ENCODE measurements at places on chromosomes 4 and X.

GRCh38 chrX:70421618-70422017 is 1.5 kb upstream of the GDPD2 start:
- no peak for DNase-seq

- DNase-seq: no peak
These were observed 76.6 kb downstream of the PTPN13 start for GRCh38 chr4:86670756-86671155.

DNA sequence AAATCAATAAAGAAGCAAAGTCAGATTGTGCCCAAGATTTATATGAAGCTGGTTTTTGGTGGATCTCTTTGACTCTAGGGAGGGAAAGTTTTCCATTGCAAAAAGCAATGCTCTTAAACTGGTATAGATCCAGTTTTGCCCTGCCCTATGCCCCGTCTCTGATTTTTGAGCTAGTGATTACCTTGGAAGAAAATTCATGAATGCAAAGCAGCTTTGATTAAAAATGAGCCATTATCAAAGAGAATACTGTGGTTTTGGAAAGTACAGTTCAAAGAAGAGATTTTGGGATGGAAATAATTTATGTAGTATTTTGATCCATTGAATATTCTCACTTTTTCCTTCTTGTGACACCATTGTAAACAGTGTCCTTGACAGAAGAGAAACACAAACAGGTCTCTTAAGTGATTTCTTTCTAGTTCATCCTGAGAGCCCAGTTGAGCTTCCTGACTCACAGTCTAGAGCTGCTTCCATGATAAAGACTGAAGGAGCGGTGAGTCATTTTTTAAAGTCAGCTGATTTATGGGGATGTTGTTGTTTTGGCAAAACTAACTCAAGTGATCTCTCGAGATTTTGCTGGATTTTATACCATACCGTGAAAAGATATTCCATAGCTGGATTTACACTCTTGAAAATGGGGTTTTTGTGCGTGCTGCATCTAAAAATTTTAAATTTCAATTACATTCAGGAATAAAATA is 76.7 kb downstream of the AFF1 start:
- no peak for DNase-seq

GRCh38 chrX:150729956-150730355 is 36.8 kb downstream of the MTMR1 start:
- DNase-seq: no peak

DNA sequence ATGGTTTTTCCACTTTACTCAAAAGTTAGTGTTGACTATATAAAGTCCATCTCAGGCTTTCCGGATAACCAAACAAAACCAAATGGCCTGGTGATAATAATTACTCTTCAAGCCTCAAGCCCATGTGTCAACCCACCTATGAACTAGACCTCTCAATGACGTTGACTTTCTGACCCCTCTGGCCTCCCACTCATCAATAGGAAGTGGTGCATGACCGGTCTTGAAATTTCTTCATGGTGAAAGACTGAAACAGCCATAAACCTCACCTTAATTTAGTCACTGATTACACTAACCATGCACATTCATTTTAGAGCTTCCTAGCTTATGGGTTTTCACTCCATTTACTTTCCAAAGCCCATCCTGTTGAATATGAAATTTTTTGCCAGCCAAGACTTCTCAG is 276.0 kb downstream of the KLHL13 start:
- no peak for DNase-seq

DNA sequence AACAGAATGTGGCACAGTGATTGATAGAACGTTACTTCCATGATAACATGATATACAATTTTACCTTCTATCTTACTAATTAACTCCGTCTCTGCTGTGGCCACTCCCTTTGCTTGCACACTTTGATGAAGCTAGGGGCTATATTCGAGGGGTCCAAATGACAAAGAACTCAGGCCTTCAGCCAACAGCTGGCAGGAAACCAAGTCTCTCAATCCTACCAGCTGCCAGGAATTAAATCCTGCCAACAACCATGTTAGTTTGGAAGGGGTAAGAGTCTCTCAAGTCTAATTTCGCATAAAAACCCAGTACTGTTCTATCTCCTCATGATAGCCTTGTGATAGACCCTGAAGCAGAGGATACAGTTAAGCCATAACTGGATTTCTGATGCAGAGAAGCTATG is 1122.9 kb upstream of the PCDH10 start:
- no peak for DNase-seq

DNA sequence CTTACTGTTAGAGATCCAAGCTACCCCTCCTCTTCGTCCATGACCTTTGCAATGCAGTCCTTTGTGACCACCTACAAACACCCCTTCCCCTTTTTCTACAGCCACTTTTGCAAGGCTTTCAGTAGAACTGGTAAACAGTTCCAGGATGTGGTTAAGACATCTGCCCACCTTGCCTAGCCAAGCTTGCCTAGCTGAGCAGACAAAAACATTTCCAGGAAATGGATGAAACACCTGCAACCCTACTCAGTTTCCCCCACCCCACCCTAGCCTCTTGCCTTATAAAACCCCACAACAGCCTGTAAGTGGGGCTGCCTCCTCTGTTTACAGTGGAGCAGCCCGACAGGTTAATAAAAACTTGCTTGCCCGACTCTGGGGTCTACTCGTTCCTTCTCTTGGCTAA is 133.8 kb downstream of the ZC4H2 start:
- no peak for DNase-seq

DNA sequence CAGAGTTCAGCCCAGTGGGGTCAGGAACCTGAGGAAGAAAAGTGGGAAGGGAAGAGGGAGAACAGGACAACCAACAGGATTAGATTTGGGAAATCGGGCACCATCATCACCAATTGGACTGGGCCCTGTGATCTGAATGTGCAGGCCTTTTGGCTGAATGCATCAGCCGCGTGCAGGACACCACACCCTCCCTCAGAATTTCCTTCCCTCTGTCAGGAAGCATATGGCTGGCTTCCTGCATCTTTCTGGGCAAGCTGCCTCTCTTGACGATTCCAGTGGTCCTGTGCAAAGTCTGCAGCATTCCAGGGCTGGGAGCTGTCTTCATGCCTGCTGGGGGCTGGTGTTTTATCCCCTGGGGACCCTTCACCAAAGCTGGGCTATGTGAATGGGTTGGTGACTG is 16.4 kb downstream of the MAGEA4 start:
- DNase-seq: no peak

GRCh38 chr4:80206111-80206510 is 8.8 kb downstream of the PRDM8 start:
- DNase-seq: no peak

DNA sequence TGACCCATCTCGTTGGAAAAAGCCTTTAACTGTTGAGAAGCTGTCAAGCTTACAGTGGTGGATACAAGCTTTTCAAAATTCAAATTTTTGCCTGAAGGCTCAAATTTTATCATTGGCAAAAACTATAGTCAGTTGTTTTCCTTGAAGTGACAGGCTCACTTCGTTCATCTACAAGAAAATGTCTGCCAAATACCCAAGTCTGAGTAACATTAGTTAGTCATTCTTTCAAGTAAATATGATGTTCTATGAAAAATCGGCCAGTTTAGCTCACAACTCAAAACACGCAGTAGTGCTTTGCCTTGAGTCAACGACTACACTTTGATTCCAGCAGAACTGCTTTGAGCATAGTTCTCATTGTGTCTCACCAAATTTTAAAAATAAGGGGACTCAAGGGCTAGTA is 170.3 kb upstream of the MAMLD1 start:
- no peak for DNase-seq

DNA sequence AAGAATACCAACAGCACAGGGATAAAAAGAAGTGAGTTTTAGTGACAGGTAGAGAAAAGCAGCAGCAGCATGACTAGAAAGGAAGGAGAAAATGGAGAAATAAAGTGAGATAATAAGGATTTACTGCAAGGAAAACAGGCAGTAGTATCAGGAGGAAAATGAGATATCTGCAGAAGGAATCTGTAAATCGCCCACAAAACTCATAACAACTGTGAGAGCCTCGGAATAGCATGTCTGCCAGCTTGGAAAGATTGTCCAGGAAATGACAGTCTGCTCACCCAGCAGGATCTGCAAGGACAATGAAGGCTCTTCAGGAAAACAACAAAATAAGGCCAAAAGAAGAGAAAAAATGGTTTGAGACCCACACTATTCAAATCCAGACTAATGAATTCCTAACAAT is 47.4 kb downstream of the CXXC4 start:
- no peak for DNase-seq

DNA sequence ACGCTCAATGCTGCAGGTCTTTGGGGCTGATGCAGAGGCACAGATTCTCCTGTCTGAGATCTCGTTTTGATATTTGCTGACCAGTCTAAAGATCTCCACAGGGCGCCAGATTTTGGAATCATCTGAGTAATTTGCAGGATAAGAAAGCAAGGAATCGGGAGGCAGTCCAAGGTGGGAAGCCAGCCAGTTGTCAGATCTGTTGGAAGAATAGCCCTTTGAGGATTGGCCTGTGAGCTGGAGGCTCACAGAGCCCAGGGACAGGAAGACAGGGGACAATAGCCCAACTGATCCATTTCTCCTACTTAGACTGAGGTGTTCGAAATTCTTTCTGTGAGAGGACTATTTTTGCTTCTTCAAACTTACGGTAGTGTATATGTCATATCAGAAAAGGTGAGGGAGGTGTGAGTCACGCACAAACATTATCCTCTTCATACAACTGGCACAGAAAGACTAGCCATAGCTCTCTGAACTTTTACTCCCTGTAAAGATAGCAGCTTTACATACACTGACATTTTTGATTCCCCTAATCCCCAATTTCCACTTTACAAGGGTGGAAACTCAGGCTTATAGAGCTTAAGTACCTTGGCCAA is 8.8 kb downstream of the DIPK2B start:
- DNase-seq: no peak

DNA sequence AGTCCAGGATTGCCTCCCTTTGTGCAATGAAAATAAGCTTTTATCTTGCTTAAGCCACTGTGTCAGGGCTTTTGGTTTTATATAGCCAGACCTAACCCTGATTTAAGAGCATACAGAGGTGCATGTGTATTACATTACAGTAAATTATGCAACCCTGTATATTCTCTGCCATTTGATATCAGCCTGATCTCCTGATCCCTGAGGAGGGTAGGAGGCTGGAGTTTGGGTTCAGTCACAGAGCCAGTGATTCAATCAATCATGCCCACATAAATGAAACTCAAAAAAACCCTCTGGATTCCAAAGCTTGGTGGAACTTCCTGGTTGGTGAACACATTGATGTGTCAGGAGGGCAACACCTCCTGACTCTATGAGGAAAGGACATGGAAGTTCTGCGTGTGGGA is 7.3 kb upstream of the KLHL8 start:
- no peak for DNase-seq

DNA sequence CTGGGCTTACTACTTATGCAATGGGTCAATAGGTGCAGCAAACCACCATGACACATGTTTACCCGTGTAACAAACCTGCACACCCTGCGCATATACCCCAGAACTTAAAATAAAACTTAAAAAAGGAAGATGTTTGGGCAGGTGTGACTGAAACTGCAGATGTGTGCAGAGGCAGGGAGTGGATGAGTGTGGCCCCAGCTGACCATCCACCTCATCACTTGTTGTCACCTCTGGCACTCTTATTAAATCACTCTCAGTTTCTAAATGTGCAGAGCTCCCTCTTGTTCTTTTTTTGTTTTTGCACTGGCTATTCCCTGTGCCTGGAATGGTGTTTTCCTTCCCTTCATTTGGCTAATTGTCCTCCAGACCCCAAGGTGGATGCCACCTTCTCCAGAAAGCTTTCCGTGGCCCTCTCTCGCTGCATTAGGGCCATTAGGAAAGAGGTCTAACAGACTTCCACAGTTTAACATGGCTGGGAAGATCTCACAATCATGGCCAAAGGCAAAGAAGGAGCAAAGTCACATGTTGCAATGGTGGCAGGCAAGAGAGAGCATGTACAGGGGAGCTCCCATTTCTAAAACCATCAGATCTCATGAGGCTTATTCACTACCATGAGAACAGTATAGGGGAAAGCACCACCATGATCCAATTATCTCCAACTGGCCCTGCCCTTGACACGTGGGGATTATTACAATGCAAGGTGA is 58.5 kb downstream of the SLC2A9 start:
- DNase-seq: no peak

DNA sequence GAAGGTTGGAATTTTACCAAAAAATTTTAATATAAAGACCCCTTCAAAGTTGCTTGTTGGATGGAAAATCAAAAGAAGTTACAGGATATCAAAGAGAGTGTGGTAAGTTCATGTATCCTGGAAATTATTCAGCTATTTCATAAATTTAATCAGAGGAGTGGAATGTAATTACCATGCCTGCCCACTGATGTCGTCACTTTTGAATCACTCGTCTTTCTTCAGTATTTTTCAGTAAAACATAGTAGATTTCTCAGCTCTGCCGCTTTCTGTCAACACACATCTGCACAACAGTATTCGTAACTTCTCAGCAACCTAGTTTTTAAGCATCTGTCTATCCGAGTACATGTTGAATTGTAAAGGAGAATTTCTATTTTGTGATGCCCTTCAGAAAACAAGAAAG is 2163.0 kb upstream of the AGA start:
- no peak for DNase-seq

- no peak for DNase-seq
These were observed 857.5 kb upstream of the FTHL17 start for GRCh38 chrX:31929366-31929765.

DNA sequence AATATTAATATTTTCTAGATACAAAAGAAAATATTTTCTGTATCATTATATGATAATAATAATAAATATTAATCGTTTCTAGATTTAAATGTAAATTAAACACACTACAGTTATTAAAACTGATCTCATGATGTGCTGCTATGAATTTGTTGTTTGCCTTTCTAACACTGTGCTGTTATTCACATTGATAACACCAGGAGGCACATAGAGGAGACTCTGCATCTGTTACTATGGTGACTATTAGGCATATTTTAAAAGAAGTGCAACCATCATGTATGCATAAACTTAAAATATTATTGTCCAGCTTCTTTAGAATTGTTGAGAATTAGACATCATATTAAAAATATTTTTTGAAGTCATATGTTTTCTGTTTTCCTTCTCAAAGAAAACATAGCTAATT is 11.8 kb upstream of the PDGFC start:
- DNase-seq: no peak

GRCh38 chr4:172787111-172787510 is 381.5 kb upstream of the GALNT7 start:
- DNase-seq: no peak

DNA sequence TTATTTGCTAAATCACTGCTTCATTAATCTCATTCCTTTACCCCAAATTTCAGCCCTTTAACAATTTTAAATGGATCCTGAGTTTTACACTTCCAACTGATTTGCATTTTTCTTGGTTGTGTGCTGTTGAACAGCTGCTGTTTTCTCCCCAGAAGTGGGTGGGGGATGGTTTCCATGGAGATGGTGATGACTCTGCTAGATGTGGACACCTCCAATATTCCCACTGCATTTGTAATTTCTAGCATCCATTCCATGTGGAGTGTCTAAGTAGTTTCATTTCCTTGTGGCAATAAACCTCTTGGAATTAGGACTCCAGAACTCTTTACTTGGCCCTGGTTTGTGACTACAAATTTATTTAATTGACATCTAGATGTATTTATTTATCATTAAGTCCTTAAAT is 330.4 kb downstream of the GBA3 start:
- no peak for DNase-seq

DNA sequence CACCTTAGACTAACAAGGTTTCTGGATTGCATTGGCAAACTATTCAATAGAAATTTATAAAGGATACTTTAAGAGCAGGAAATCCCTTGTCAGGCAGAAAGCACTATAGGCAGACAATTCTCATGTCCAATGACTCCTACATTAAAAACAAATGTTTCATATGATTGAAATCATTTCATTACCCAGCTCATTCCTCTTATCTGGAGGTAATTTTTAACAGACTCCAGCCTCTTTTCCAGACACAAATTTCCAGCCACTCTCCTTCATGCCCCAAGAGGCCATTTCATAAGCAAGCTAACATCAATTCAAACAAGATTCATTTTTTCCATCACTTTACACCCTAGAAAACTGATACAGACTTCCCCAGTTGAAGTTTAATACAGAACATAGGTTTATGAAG is 495.1 kb upstream of the FRG1 start:
- no peak for DNase-seq
